ENCODE measurements at places on chromosomes 6 and 20.

GRCh38 chr20:59748619-59749191, 144.4 kb downstream of the PHACTR3 start:
- no peak for DNase-seq

- DNase-seq, result peak; percentile 82
Observed at GRCh38 chr20:62918831-62919230, 7.5 kb downstream of the DIDO1 start.

DNA sequence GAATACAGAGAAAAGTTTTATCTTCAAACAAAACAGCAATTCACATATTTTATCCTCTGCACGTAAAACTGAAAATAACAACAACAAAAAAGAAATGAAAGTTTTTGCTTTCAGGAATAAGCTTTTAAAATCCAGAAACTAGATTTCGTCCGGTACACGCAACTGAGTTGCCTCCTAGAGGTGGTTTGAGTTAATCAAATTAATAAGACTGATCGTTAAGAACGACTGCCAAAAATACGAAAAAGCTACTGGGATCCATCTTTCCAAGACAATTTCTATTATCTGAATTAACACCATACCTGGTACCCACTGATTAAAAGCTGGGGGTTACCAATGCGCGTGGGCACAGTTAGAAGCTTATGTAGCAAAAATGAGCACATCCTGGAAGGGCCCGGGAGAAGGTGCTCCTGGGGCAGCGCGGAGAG, 669 bp downstream of the PDCD2 start:
- no peak for DNase-seq

DNA sequence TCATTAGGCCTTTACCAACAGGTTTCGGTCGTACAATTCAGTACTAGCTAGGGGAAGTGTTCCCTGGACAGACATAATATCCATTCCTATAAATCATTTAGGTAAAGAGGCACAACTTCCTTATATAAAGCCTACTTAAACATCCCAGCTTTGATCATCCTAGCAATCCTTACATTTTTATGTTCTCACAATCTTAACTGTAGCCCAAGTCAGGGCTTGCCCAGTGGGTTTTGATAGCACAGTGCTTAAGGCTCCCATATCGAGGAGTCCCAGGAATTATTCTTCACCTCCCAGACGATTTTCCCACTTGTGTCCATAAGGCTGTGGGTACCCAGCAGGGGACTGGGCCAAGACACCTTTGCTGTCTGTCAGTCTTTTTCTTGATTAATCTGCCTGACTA, 63.2 kb downstream of the E2F3 start:
- DNase-seq, result no peak

DNA sequence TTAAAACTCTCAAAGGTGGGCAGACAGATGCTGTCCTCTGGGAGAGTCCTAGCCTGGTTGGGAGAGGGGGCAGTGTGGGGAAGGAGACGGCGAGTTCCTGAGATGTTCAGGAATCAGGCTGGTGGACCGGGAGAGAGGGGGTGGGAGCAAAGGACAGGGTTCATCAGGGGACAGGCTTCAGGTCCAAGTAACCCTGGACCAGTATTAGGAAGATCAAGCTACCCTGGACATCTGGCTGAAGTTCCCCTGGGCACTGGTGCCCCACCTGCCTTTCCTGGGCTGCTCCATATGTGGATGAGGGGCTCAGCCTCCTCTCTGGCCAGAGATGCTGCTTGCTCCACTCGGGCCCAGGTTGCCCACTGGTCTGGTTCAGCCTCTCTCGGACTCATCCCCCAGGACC, 1.1 kb upstream of the IP6K3 start:
- no peak for DNase-seq

All from activated CD8-positive, alpha-beta T cell treated with anti-CD3 and anti-CD28 coated beads, Interleukin-2, amount 10 ng/mL, durations not matched to agents 7 days and 5 days (primary cell).